Sigmoid colon (tissue), 7 donors: ENCODE measurements at places on chromosomes 3 and 15. TPM values are rescaled to one million over a fixed set of nuclear protein-coding genes. Genes with fewer than 3 reads are reported as not detected.

DNA sequence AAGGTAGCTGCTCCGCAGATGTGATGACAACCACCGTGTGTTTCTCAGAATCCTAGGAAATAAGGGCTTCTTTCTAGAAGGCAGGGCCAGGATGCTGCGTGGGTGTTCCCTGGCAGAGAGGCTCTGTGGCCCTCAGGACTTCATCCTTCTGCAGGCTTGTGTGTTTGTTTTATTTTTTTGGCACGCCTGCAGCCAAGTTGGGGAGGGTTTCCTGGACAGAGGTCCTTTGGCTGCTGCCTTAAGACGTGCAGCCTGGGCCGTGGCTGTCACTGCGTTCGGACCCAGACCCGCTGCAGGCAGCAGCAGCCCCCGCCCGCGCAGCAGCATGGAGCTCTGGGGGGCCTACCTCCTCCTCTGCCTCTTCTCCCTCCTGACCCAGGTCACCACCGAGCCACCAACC, at the start of gene CLEC3B:
TSS of gene CLEC3B (plus strand) at position 266 of the 400 bp plus-strand sequence. CDS start at position 326, 60 bp downstream.
- DNase-seq = peak; percentile 80

DNA sequence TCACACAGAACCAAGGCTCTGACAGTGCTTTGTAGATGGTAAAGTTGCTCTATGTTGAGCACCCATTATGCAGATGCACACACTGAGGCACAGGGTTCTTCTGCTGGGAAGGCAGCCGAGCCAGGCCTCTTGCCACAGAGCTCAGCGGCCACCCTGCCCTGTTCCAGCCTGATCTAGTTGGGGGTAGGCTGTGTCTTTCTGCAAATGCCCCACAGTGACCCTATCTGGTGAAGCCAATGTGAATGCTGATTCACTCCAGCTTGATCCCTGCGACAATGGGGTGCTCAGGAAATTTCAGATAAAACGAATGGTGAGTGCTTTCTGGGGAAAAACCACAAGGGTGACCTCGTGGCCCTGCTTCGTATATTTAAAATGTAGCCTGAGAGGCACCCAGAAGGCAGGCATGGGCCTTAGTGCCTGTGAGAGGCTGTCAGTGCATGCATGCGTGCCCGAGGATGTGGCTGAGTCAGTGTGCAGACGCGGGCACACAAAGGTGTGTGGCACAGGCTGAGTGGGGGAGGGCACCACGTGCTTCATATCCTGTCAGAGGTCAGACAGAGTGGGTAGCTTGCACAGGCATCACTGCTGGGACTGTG, 85.7 kb downstream of the ATP2B2 start:
- no peak for DNase-seq

DNA sequence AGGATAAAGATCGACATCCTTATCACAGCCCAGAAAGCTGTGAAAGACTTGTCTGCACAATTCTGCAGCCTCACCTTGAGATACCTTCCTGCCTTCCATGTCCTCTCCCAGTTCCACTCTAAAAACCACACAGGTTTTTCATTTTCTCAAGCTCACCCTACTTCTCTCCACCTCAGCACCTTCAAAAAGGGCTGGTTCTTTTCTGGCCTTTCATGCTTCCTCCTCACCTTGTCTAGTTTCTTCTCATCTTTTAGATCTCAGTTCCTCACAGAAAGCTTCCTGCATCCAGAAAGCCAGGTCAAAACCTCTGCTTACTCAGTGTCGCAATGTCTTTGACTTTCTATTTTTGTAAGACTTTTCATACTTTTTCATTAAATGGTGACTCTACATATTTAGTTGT, 140.2 kb upstream of the STT3B start:
- no peak for DNase-seq

- DNase-seq = no peak
Measured at GRCh38 chr3:59212128-59212779, 162.4 kb upstream of the CFAP20DC start.

DNA sequence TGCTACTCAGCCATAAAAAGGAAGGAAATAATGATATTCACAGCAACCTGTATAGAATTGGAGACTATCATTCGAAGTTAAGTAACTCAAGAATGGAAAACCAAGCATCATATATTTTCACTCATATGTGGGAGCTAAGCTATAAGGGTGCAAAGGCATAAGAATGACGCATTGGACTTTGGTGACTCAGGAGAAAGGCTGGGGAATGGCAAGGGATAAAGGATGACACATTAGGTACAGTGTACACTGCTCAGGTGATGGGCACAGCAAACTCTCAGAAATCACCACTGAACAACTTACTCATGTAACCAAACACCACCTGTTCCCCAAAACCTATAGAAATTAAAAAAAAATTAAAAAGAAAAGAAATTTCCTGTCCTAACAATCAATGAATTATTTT, 42.7 kb downstream of the ALCAM start:
- DNase-seq = no peak

GRCh38 chr15:90660195-90660998, 56.7 kb upstream of the BLM start:
- DNase-seq = peak; percentile 89

ATP13A5 gene
- not detected for total RNA-seq

GOLGA8J gene
- not detected for total RNA-seq

CD96 gene
- total RNA-seq = not detected

THBS1 gene
- 3,974 TPM for total RNA-seq

VILL gene
- total RNA-seq = 6.0 TPM

XCR1 gene
- under 0.01 TPM for total RNA-seq
